BJ (cell line): ENCODE measurements at places on chromosomes 16 and 17.
A peak's percentile ranks its signal among the peaks of the same experiment; 100 is the strongest.

DNA sequence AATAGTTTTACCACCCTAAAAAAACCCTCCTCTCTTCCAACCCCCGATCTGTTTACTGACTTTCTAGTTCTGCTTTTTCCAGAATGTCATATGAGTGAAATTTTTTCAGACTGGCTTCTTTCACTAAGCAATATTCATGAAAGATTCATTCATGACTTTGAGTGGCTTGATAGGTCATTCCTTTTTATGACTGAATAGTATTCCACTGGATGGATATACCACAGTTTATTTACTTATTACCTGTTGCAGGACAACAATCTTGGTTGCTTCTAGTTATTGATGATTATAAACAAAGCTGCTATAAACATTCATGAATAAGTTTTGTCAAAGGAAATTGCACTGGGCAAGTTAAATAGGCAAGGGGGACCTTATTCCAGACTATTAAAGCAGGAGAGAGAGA, 264.2 kb downstream of the UTP18 start:
- DNase-seq, result no peak

- DNase-seq, result no peak
These were observed 15.4 kb upstream of the HSBP1 start for GRCh38 chr16:83792391-83792790.

DNA sequence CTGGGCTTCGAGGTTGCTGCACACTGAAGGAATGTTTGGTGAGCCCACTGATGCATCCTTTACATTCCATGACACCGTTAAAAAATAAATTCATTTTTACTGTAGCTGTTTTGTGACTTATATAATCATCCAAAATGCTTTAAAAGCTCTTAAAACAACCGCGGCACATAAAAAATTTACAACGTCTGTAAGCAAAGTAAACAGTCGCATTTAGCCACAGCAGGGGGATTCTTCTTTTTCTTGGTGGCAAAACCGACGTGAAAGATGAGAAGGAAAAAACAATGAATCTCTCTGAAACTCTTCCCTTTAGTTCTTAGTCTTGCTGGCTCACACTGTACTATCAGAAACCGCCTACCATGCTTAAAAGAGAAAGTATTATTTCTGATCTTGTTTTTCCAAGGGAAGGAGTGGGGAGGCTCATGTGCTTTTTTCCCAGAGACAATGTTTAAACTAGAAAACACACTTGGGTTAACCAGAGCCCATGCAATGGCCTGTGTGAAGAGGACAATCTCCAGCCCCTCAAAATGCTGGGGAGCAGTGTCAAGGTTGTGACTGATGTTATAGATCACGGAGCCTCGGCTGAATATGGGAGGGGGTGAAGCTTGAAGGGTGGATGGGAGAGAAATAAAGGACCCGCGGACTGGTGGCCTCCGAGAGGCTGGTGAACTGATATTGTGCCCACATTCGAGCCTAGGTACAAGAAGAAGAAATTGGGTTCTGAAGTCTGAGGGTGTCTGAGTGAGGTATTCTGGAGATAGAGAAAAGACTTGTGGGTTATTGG, 91.1 kb downstream of the IRF8 start:
- DNase-seq, result peak; percentile 19

GRCh38 chr16:5938607-5939006, 841.0 kb upstream of the EEF2KMT start:
- no peak for DNase-seq

GRCh38 chr16:3938843-3939624, 58.5 kb upstream of the CREBBP start:
- peak; percentile 67 for DNase-seq
